ENCODE measurements at places on chromosomes 12 and 14.

- DNase-seq: no peak
Measured at GRCh38 chr12:120826335-120826734, 77.8 kb downstream of the SPPL3 start.

GRCh38 chr12:108271951-108272872, 66.9 kb downstream of the CMKLR1 start:
- DNase-seq: no peak

GRCh38 chr12:92221656-92222315, 76.1 kb upstream of the BTG1 start:
- DNase-seq: no peak

GRCh38 chr14:81221579-81222102, 882 bp upstream of the GTF2A1 start:
- DNase-seq: no peak

GRCh38 chr14:93811676-93812075, 23.4 kb upstream of the PRIMA1 start:
- DNase-seq: no peak

- peak; percentile 38 for DNase-seq
Measured at GRCh38 chr14:21557084-21557901, 22.6 kb downstream of the OR10G3 start.

DNA sequence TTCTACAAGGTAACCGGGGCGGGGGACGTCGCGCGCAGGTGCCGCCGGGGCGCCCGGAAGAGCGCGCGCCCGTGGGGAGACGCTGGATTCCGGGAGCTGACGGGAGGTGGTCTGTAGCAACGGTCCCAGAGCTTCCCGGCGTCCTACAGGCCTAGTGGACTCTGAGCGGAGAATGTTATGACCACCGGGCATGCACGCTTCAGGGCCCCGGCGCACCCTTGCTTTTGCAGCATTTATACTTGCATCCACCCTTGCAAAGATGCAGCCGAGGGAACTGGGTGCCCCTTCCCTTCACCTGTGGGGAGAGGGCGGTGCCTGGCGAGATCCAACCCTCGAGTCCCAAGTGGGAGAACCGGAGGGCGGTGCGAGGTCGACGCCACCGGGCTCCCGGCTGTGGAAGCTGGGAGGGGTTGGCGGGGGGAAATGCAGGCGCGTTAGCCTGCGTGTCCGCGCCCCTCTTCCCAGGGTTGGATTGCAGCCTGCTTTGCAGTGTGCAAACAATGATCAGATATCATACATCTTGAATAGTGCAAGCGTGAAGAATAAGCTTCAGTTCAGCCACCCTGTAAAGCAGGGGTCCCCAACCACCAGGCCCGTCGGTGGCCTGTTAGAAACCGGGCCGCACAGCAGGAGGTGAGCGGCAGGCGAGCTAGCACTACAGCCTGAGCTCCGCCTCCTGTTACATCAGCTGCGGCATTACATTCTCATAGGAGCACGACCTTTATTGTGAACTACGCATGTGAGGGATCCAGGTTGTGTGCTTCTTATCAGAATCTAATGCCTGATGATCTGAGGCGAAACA, 576 bp downstream of the ERP29 start:
- peak; percentile 38 for DNase-seq

Data from stimulated activated CD8-positive, alpha-beta memory T cell treated with anti-CD3 and anti-CD28 coated beads, Interleukin-4, amount 100 ng/mL, for 1 hour (primary cell).